ENCODE measurements at places on chromosomes 1 and 21.

GRCh38 chr1:152998476-152998875 is 3.1 kb upstream of the SPRR3 start:
- no peak for DNase-seq

- no peak for DNase-seq
These were observed 639.7 kb upstream of the CXADR start for GRCh38 chr21:16873176-16873575.

GRCh38 chr1:115648717-115649691 is 7.2 kb downstream of the VANGL1 start:
- DNase-seq: no peak

- DNase-seq: no peak
These were observed 111.3 kb downstream of the TNFSF18 start for GRCh38 chr1:172939475-172939874.

DNA sequence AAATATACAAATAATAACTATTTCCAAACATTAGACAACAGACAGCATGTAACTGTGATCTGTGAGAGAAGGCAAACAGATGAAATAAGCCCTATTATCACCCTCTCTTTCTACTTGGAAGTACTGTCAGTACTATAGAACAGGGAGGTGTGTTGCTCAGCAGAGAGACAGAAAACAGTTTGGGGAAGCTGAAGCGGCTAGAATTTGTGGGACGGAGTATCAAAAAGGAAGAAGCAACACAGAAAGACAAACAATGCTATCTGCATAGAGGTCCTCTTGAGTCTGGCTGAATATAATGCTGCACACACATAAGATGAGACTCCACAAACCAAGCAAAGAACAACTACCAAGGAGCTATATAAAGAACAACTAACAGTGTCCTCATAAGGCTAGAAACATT is 59.4 kb downstream of the ZZZ3 start:
- DNase-seq: peak; percentile 35

DNA sequence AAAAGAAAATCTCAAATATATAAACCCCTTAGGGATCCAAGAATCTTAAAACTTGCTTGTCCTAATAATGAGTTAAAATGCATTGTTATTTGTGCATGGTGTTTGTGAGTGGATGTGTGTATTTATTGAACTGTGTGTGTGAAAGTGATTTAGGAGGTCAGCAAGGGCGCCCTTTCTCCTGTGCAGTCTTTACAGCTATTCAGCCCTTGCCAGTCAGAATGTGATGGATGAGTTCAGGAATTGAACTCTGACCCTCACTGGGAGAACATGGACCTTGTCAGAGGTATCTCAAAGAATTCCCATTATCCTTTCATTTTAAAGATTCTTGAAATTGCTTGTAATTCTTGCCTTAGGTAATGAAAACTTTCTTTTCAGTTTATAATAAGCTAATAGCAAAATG is 493.0 kb upstream of the ADGRL4 start:
- no peak for DNase-seq

GRCh38 chr1:113519556-113519955 is 129.2 kb downstream of the MAGI3 start:
- DNase-seq: no peak

DNA sequence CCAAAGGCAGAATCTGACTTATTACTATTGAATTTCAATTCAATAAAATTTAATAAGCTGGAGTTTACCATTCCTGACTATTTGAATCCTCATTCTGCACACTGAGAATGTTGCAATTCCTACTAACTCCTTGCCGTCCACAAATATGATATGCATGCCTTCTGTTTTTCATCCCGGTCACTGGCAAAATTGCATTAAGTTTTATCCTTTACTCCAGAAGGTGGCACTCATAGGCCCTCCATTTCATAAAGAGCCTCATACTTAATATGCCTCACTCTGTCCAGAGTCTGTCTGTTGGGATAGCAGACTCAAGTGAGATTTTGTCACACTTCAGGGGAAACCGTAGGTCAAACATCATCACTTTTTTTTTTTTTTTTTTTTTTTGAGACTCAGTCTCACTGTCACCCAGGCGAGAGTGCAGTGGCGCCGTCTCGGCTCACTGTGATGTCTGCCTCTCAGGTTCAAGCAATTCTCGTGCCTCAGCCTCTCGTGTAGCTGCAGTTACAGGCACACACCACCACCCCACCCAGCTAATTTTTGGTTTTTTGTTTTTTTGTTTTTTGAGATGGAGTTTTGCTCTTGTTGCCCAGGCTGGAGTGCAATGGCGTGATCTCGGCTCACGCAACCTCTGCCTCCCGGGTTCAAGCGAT is 27.3 kb downstream of the F11R start:
- peak; percentile 32 for DNase-seq

DNA sequence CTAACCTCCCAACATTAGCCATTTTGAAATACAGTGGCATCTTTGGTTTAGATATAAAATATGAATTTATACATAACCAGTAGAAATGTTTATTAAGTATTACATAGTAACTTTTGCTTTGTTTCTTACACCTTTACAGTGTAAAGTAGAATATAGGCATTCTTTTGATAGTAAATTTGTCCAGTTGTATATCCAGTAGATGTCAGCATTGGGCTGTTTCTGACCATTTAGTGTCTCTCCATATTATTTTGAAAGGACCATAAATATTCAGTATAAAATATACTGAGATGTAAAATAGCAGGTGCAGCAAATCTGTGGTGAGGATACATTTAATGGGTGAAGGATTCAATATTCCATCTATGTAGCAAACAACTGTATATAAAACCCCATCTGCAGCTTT is 115.8 kb upstream of the ZRANB2 start:
- DNase-seq: peak; percentile 56

DNA sequence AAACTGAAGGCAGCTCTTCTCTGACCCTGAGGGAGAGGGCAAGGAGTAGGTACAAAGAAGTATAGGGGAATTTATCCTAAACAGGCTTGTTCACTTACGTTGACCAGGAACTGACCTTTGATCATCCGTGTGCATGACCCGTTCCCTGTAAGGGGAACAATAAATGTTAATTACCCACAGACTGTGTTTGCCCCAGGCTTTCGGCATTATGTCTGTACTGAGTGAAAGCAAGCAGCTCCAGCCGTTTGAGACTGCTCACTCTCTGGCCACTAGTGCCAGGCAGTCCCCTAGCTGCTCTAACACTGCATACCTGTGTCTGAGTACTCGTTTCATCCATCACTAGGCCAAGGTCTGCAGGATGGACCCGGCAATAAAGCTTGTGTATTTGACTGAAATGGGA is 1365.3 kb downstream of the NCAM2 start:
- no peak for DNase-seq

GRCh38 chr1:6753320-6754140 is 31.7 kb upstream of the CAMTA1 start:
- DNase-seq: no peak

GRCh38 chr1:224922404-224923164 is 6.9 kb upstream of the DNAH14 start:
- peak; percentile 54 for DNase-seq

- no peak for DNase-seq
These were observed 44.9 kb upstream of the TINAGL1 start for GRCh38 chr1:31531177-31531999.

GRCh38 chr1:223062177-223062576 is 80.9 kb downstream of the TLR5 start:
- no peak for DNase-seq

- no peak for DNase-seq
These were observed 23.7 kb downstream of the KCNJ15 start for GRCh38 chr21:38280454-38280853.

GRCh38 chr1:223609977-223610376 is 55.5 kb downstream of the CAPN8 start:
- no peak for DNase-seq

DNA sequence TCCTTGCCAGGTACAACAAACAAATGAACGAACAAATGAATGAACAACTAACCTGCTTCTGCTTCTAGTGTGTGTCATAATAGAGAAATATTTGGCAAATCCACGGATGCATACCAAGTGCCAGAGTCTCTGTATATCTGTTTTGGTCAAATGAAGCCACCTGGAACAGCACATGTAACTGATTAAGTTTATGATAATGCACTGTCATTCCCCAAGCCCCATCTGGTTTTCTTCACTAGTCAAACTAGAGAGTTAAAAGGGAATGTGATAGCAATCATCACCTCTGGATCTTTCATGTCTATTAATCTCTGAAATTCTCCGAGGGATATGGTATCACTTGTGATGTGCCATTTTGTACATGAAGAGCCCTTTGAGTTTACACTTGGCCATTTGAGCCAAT is 21.0 kb upstream of the SCAF4 start:
- no peak for DNase-seq

- no peak for DNase-seq
These were observed 10.3 kb downstream of the B3GALT2 start for GRCh38 chr1:193176113-193176512.

DNA sequence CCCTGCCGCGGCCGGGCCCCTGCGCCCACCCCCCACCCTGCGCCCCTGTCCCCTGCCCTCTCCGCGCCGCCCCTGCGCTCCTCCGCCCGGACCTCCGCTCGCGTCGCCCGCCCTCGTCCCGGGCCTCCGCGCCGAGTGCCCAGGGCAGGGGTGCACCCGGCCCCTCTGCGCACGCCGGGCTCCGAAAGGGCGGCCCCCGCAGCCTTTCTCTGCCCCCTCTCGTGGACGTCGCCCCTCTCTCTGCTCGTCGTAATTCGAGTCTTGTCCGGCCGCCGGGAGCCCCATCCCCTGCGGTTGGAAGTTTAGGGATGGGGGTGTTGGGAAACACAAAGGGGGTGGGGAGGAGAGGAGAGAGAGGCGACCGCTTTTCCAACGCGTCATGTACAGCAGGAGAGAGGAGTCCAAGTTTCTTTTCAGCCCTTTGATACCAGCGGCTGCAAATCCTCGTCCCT is 407 bp downstream of the GALNT2 start:
- peak; percentile 34 for DNase-seq

DNA sequence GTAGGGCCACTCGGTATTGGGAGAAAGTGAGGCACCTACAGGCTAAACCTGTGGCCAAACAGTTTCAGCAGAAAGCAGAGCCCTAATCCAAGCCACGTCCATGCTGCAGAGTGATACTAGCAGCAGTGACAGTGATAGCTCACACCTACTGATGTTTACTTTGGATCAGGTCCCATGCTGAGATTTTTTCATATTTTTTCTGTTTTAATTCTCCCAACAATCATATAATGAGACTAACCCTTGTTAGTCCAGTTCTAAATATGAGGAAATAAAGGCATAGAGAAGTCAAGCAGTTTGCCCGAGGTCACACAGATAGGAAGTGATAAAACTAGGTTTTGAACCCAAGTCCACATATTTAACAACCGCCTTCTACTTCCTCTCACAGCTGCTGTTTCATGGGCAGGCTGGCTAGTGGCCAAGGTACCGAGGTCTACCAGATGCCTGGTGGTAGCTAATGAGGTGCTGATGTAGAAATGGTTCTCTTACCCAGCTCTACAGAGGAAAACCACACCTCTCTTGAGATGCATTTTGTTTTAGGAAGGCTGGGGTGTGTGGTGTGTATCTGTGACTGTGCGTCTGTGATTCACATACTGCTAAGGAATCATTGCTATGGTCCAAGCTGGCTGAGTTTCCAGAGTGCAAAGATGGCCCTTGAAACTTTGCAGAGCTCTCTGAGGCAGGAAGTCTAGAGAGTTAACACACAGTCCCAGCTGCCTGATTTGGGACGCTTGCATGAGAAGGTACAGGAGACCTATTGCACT is 80.3 kb upstream of the ARTN start:
- DNase-seq: peak; percentile 32

DNA sequence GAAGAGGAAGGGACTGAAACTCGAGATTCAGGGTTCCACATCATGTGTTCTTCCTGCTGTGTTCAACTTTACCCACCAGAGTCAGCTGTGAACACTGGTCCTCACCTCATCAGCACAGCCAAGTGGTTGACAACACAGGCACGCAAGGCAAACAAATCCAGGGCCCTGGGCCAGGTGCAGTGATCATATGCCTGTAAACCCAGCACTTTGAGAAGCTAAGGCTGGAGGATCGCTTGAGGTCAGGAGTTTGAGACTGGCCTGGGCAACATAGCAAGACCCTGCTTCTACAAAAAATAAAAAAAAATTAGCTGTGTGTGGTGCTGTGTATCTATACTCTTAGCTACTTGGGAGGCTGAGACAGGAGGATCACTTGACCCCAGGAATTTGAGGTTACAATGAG is 8.4 kb upstream of the XKR8 start:
- DNase-seq: no peak

GRCh38 chr21:24147674-24148073 is 1459.6 kb downstream of the MRPL39 start:
- no peak for DNase-seq

- DNase-seq: no peak
These were observed 104.9 kb downstream of the TENT5C start for GRCh38 chr1:117710710-117711109.

DNA sequence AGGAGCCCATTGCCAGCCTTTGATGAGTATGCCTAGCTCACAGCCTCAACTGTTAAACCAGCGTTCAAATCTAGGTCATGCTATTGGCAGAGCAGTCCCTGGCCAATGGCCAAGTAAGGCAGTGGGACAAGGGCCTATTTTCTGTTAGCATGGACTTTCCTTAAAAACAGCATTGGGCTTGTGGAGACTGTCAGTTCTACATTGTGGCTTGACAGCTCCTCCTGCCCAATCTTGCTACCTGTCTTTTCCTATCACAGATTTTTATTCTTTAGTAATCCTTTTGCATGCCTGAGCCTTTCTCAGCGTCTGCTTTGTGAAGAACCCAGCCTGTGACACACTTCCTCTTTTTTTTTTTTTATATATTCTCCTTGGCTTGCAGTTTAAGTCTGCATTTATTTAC is 56.4 kb downstream of the DIP2A start:
- DNase-seq: peak; percentile 78

DNA sequence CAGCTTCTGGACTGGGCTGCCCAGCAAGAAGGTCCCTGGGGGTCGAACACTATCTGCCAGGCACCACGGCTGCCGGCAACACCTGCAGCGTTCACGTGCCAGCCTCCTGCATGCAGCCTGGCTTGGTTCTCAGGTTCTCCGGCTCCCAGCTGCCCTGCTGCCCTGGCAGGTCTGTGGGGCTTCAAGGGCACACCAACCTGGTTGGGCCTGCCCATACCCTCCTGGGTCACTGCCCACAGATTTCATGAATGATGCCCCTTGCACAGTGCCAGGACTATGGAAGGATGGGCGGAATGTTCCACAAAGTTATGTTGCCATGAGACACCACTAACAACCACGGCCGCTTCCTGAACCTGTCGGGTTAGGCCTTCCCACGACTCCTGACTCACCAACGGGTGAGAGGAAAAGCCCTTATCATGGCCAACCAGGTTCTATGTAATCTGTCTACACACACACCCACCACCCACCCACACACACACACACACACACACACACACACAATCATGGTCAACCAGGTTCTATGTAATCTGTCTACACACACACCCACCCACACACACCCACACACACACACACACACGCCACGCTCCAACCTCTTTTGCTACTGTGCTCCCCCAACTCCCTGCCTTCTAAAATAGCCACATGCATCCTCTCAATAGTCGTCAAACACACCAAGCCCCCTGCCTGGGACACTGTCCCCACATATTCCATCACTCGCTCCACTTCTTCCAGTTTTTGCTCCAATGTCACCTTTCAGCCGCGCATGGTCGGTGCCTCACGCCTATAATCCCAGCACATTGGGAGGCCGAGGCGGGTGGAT is 32.2 kb downstream of the HSPG2 start:
- no peak for DNase-seq

- DNase-seq: no peak
These were observed 3.9 kb downstream of the PRXL2B start for GRCh38 chr1:2590233-2591141.

GRCh38 chr1:8155528-8156186 is 129.5 kb upstream of the ERRFI1 start:
- no peak for DNase-seq

- no peak for DNase-seq
These were observed 659.9 kb upstream of the RGS18 start for GRCh38 chr1:191498318-191498717.

- DNase-seq: no peak
These were observed 4.7 kb upstream of the SLC5A9 start for GRCh38 chr1:48217856-48218255.

Measured in pons (tissue), 1 donor.